ENCODE measurements at places on chromosomes 4 and X. TPM values are rescaled to one million over a fixed set of nuclear protein-coding genes. Genes with fewer than 3 reads are reported as not detected.
A peak's percentile ranks its signal among the peaks of the same experiment; 100 is the strongest.

P2RY10 gene
- 0.83 TPM for total RNA-seq

CFAP299 gene
- not detected for total RNA-seq

DNA sequence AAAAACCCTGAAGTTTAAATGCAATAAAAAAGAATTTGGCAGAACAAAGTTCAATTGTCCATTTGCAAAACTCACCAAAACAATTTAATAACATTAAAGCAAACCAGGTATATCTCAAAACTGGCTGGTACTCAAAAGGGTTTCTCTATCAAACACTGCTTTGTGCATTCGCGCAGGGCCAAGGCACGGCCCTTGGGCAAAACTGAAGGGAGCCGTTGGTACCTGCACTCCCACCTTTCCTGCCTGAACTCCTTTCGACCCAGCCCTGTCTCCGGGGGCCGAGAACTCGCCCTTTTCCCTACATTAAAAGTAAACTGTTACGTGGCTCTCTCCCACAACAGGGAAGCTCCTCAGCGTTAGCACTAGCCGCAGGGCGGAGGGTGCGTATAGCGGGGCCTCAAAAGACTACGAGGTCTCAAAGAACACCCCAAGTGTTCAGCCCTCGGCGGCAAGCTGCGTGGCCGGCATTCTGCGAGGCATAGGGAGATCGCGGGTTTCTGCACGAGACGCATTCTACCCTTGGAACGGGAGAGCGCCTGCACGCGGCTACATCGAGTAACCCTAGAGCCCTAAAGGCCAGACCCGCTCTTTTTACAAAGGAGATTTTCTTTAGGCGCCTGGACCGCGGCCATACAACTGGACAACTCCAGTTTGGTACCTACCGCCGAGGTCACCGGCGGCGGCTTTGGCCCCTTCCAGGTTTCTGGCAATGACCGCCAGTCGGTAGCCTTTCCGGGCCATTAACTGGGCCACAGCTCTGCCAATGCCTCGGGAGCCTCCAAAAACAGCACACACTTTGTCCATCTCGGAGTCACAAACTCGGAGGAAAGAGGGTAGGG lies 550 bp downstream of the CBR4 start:
- DNase-seq: peak; percentile 19
- peaks cover 7% of the 10 kb centered on the region for H3K4me1 ChIP-seq
- H3K4me3 ChIP-seq: peak overlapping the region; percentile 84
- H3K27ac ChIP-seq: peak overlapping the region; percentile 98
- peaks cover 19% of the 10 kb centered on the region for H3K36me3 ChIP-seq

- no peak for DNase-seq
- H3K36me3 ChIP-seq: no peaks in the 10 kb centered on the region
- H3K4me1 ChIP-seq: peaks cover 6% of the 10 kb centered on the region
- peak within 1 kb of the TSS; percentile 80 for H3K27ac ChIP-seq
- peak within 1 kb of the TSS; percentile 91 for H3K4me3 ChIP-seq
Measured at GRCh38 chr4:152935631-152936445, at the start of gene FHDC1. TSS of gene FHDC1 (plus strand) at chr4:152936323. CDS start at chr4:152943058, 6,735 bp downstream.

DNA sequence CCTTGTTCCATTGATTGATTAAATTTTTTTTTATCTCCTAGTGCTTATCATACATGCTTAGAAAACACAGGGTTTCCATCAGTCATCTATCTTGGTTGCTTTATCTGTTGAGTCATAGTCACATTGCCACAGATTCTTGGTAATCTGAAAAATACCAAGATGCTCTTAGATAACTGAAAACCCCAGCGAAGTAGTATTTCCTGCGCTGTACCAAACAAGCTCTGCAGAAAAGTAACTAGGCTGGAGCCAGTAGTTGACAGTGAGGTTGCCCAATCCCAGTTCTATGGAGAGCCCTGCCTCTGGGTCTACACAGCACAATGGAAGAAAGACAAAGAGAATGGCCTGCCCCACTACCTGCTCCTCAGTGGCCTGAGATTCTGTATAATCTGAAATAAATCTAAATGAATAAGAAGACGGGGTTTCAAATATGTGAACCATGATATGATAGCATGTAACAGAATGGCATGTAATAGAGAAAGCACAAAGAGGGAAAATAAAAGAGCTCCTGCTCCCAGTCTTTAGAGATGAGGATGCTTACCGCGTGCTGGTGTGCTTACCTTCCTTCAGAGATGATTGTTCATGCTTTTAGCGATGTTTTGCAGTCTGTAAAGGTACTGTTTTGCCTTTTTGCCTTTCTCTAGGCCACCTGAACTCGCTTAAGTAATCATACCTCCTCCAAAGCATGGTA lies 55.3 kb upstream of the RAPGEF2 start:
- peaks cover 8% of the 10 kb centered on the region for H3K4me1 ChIP-seq
- H3K27ac ChIP-seq: no peak overlapping the region
- peak overlapping the region; percentile 20 for H3K4me3 ChIP-seq
- DNase-seq: no peak
- H3K36me3 ChIP-seq: no peaks in the 10 kb centered on the region

CC2D2A gene
- total RNA-seq: 9.0 TPM

Data from esophagus squamous epithelium (tissue), 5 donors.